Heart right ventricle (tissue), 16 donors: ENCODE measurements at places on chromosomes 5 and 9.

DNA sequence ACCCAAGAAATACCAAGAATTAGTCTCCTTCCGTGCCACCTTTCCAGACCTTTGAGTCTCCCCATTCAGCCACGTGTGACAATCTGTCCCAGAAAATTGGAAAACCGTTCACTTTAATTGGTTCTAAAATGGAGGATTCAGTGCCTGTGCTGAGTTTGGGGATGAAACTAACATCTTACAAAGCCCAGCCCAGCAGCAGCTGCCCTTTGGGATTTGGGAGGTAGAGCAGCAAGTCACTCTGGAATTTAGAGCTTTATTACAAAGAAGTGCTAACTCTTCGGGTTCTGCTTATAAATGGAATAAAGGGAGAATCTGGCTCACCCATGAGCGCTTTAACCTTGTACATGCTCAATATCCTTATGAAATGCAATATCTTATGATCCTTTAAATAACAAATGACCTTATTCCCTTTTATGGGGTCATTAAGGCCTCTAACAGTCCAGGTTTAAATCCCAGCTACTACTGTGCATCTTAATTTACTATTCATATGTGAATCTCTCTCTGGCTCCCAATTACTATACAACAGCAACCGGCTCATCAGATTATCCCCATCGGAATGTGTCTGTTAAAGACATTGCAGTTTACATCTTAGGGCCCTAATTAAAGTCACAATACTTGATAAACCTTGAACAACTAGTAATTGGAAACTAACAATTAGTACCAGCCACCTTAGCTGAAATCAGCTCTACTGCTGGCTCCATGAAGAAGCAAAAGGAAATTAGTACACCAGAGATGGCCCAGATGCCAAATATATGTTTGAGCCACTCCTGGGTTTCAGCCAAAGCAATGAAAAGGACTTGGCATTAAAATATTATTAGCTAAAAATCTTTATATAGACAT, 271.8 kb upstream of the SMARCA2 start:
- no peak overlapping the region for H3K27ac ChIP-seq
- no peaks in the 10 kb centered on the region for H3K27me3 ChIP-seq
- H3K36me3 ChIP-seq: no peaks in the 10 kb centered on the region
- H3K4me1 ChIP-seq: no peaks in the 10 kb centered on the region
- DNase-seq: no peak

GRCh38 chr9:98873951-98874371, 66.5 kb downstream of the GALNT12 start:
- DNase-seq: no peak
- no peak overlapping the region for H3K27ac ChIP-seq
- peaks cover 5% of the 10 kb centered on the region for H3K4me1 ChIP-seq
- no peaks in the 10 kb centered on the region for H3K36me3 ChIP-seq
- no peaks in the 10 kb centered on the region for H3K27me3 ChIP-seq

DNA sequence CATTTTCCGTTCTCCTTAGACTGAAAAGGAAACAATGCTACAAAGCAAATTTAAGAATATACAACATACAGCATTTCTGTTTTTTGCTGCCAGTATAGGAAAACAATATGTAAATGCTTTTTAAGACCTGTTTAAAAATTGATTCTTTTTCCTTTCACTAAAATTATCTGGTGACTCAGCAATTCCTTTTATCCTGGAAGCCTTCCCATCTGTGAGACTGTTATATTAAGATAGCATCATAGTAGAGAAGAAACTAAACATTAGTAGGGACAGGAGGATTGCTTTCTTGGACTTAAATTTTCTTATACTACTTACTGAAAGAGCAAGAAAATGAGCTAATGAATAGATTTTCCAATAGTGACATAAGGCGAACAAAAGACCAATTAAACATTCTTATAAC, 30.0 kb upstream of the GPR21 start:
- no peak overlapping the region for H3K4me3 ChIP-seq
- DNase-seq: no peak
- peak overlapping the region; percentile 52 for H3K27ac ChIP-seq
- no peaks in the 10 kb centered on the region for H3K27me3 ChIP-seq

GRCh38 chr5:127486471-127486870, 31.0 kb upstream of the PRRC1 start:
- no peak overlapping the region for H3K4me3 ChIP-seq
- no peaks in the 10 kb centered on the region for H3K4me1 ChIP-seq
- DNase-seq: no peak
- H3K27me3 ChIP-seq: peaks cover 17% of the 10 kb centered on the region
- H3K27ac ChIP-seq: no peak overlapping the region

GRCh38 chr5:175285261-175285660, 158.7 kb downstream of the DRD1 start:
- peaks cover 11% of the 10 kb centered on the region for H3K27me3 ChIP-seq
- H3K4me1 ChIP-seq: no peaks in the 10 kb centered on the region
- H3K36me3 ChIP-seq: no peaks in the 10 kb centered on the region
- H3K27ac ChIP-seq: no peak overlapping the region

DNA sequence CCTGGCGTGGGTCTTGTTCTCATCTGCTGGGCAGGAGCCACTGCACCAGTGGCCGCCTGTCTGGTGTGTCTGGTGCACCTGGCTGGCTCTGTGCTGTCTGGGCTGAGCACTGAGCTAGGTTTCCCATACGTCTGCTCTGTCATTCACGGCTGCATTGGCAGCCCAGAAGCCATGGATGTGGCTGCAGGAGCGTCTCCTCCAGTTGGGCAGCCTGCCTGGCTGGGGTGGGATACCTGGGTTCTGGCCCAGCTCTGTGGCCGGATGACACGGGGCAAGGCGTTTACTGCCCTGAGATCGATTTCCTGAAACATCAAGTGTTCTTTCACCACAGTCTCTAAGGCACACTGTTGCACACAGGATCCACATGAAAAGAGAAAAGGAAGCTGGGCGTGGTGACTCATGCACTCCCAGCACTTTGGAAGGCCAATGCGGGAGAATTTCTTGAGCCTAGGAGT, 25.5 kb upstream of the SLC25A51 start:
- H3K36me3 ChIP-seq: no peaks in the 10 kb centered on the region
- no peaks in the 10 kb centered on the region for H3K27me3 ChIP-seq
- H3K27ac ChIP-seq: no peak overlapping the region
- DNase-seq: no peak
- peaks cover 20% of the 10 kb centered on the region for H3K4me1 ChIP-seq

GRCh38 chr5:169648725-169649310, 11.7 kb downstream of the DOCK2 start:
- no peaks in the 10 kb centered on the region for H3K36me3 ChIP-seq
- no peak overlapping the region for H3K27ac ChIP-seq
- H3K4me3 ChIP-seq: no peak overlapping the region
- peak; percentile 23 for DNase-seq

GRCh38 chr5:134113363-134113889, 1.1 kb upstream of the TCF7 start:
- DNase-seq: no peak
- peaks cover 30% of the 10 kb centered on the region for H3K27me3 ChIP-seq
- no peaks in the 10 kb centered on the region for H3K36me3 ChIP-seq
- H3K4me3 ChIP-seq: peak overlapping the region; percentile 22
- peaks cover 20% of the 10 kb centered on the region for H3K4me1 ChIP-seq
- H3K27ac ChIP-seq: no peak overlapping the region

DNA sequence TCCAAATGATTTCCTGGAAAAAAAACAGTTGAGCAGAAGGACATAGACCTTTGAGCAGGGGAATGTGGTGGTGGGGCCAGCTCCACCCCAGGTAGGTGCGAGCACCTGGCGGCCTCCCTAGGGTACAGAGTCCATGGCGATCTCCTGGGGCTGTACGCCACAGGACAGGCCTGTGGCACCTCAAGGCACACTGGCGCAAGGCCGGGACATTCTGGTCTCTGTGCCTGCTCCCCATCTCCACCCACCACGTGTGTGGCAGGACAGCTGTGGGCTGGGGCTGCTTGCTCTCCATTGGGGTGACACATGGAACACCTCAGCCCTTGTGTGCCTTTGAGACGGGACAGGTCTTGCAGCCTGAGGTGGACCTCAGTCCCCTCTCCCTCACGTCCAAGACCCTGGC, 25.2 kb downstream of the WNK2 start:
- no peak overlapping the region for H3K27ac ChIP-seq
- H3K4me1 ChIP-seq: peaks cover 30% of the 10 kb centered on the region
- H3K36me3 ChIP-seq: no peaks in the 10 kb centered on the region
- DNase-seq: no peak
- H3K4me3 ChIP-seq: no peak overlapping the region

GRCh38 chr5:74685979-74686631, 1.1 kb downstream of the HEXB start:
- H3K4me1 ChIP-seq: peaks cover 36% of the 10 kb centered on the region
- peak; percentile 28 for DNase-seq
- H3K4me3 ChIP-seq: peak overlapping the region; percentile 85
- peak overlapping the region; percentile 91 for H3K27ac ChIP-seq

- no peak for DNase-seq
- H3K27ac ChIP-seq: peak overlapping the region; percentile 88
- H3K27me3 ChIP-seq: no peaks in the 10 kb centered on the region
These were observed 849 bp upstream of the IFT74 start for GRCh38 chr9:26955222-26955903.

GRCh38 chr5:96214442-96215197, 218.4 kb downstream of the PCSK1 start:
- no peaks in the 10 kb centered on the region for H3K27me3 ChIP-seq
- no peak overlapping the region for H3K4me3 ChIP-seq
- DNase-seq: no peak
- H3K4me1 ChIP-seq: no peaks in the 10 kb centered on the region
- no peak overlapping the region for H3K27ac ChIP-seq
- no peaks in the 10 kb centered on the region for H3K36me3 ChIP-seq

DNA sequence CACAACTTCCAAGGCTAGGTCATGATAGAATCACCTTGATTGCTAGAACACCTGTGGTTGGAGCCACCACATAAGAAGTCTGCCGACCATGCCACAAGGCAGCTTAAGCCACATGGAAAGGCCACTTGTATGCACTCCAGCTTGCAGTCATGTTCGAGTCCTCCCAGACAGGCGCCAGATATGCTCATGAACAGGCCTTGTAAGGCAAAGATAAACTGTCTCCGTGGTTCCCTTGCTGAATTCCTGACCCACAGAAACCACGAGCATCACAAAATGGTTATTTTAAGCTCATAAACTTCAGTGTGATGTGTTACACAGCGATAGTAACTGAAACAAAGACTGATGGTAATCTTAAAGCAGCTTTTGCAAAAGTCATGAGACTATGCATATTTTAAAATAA, 188.4 kb upstream of the DAPK1 start:
- no peaks in the 10 kb centered on the region for H3K36me3 ChIP-seq
- no peak overlapping the region for H3K27ac ChIP-seq
- no peak for DNase-seq
- no peaks in the 10 kb centered on the region for H3K4me1 ChIP-seq

DNA sequence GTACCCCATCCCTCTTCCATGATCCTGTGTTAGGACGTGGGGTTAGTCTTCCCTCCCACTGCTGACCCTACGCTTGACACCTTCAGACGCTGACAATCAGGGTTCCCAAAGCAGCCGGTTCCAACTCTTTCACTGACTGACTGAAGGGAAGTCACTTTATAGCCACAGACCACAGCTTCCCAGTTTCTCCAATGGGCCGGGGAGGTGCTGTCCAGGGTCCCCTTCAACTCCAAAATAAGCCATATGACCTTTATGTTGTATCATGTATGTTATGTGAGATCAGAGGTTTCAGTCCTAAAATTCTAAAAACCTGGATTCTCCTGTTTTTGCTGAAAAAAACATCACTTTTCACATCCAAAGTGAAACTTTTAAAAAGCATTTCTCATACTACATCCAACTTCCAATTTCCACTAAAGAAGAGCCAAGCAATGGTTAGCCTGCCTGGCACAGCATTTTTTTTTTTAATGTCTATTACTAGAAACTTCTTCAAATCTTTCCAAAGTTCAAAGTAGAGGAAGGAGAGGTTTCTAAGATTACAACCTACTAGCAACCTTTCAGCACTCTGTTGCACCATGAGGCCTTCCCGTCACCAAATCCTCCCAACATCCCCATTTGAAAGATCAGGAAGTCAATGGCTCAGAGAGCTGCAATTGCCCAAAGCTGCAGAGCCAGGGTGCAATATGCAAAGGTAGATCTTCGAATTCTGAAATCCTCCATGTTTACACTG, 5.2 kb downstream of the EPB41L4B start:
- no peak overlapping the region for H3K4me3 ChIP-seq
- no peak for DNase-seq
- no peak overlapping the region for H3K27ac ChIP-seq
- H3K36me3 ChIP-seq: no peaks in the 10 kb centered on the region
- peaks cover 36% of the 10 kb centered on the region for H3K4me1 ChIP-seq

DNA sequence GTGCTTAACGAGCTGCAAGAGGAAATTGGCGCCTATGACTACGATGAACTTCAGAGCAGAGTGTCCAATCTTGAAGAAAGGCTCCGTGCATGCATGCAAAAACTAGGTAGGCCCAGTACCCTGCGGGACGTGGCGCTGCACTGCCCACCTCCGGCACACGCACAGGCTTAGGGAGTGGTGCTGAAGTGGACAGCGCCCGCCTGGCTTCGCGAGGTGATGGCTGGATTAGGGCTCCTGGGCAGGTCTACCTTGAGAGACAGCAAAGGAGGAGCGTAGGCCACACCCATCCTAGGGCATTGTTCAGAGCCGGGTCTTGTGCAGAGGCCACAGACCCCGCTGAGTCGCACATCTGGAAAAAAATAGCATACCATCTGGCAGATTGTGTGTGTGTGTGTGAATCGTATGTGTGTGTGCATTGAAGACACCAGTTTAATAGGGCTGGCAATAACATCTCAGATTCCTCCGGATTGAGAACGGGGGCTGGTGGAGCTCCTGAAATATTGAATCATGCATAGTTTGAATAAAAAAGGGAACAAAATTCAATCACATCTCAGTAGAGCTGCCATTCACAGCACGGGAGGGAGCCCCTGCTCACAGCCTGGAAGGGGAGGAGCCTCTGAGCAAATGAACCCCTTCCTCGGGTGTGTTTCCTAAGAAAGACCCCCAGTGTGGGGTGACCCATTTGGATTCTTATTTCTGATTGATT, 11.1 kb downstream of the OLFM1 start:
- H3K36me3 ChIP-seq: no peaks in the 10 kb centered on the region
- H3K27me3 ChIP-seq: no peaks in the 10 kb centered on the region
- DNase-seq: no peak
- no peak overlapping the region for H3K4me3 ChIP-seq
